ENCODE measurements at places on chromosomes 6 and 20. TPM values are rescaled to one million over a fixed set of nuclear protein-coding genes. Genes with fewer than 3 reads are reported as not detected.

GRCh38 chr20:1034415-1034789, 32.3 kb upstream of the RSPO4 start:
- DNase-seq: no peak

The HLA-DRB5 gene
- 9.3 TPM for total RNA-seq

DNA sequence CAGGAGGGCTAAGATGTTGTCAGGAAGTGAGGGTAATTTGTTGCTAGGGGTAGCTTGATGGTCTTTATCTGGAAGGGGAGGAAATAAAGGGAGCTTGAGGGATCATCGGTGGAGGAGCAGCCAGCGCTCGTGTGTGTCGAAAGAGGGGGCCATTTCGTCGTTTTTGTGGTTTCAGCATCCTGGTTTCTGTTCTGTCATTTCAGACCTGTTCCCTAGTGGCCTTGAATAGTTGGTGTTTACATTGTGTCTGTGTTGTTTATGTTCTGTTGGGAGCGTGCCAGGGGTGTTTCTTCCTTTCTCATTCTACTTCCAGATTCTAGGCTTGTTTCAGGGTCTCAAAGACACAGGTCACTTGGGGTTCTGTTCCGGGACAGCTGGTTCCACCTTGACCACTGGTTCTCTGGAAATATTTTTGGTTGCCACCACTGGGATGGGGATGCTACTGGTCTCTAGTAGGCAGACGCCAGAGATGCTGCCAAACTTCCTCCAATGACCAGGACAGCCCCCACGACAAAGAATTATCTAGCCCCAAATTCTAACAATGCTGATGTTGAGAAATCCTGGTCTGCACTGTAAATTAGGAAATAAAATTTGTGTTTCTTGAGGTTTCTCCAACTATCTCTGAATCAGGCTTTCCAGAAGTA, 113.9 kb upstream of the NAA20 start:
- no peak for DNase-seq

The NR2E1 gene
- total RNA-seq: not detected

DNA sequence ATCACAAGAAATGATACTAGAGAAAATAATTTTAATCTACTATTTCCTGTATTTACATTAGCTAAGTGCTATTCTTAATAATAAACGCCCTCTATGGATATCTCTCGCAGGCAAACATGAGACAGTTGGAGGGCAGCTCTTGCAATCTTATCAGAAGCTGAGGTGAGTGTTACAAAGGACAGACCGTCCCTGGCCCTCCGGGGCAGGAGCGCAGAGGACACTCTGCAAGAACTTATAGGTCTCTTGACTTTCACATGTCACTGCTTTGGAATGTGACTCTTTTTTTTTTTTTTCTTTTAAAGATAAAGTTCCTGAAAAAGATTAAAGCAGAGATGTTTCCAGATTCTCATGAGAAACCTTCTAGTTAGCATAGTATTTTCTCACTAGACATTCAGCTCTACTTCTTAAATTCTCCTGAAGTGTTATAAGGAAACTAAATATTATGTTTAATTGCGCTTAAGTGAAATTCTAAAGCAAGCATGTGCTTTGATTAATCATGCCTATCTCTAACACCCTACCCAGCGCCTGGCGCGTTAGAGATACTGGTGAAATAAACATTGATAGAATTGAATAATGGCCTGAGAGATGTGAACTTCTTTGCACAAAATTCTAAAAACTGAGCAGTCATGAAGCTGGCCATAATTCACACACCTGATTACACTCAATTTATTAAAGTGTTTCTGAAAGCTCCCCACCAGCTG, 57.4 kb downstream of the SYTL3 start:
- no peak for DNase-seq

DNA sequence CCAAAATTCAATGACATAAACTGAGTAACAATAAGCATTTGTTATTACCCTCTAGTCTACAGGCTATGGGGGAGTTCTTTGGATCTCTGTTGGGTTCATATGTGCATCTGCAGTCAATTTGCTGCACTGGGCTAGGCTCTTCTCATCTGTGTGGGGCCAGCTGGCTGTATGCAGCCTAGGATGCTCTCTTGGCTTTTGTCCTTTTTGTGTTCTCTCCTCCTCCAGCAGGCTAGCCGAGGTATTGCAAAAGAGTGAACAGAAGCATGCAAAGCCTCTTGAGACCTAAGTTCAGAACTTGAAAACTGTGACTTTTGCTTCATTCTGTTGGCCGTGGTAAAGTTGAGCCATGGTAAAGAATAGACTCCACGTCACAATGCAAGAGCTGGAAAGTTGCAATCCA, 62.8 kb upstream of the FOXO3 start:
- no peak for DNase-seq

GRCh38 chr6:3336066-3336786, 77.5 kb downstream of the PSMG4 start:
- no peak for DNase-seq

DNA sequence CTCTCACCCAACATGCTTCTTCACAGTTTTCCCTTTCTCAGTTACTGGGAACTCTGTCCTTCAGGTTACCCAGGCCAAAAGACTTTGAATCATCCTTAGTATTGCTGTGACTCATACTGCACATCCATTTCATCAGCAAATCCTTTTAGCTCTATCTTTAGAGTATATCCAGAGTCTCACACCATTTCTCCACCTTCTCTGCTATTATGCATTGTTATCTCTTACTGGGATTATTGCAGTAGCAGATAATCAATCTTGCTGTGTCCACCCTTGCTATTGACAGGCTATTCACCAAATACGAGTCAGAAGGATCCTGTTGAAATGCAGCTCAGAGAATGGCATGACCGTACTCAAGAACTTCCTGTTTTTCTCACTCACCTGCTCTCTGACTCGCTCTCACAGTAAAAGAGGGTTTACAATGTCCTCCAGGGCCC, 57.3 kb downstream of the BCKDHB start:
- DNase-seq: no peak

- no peak for DNase-seq
Observed at GRCh38 chr20:7989379-7989778, 30.2 kb downstream of the TMX4 start.

DNA sequence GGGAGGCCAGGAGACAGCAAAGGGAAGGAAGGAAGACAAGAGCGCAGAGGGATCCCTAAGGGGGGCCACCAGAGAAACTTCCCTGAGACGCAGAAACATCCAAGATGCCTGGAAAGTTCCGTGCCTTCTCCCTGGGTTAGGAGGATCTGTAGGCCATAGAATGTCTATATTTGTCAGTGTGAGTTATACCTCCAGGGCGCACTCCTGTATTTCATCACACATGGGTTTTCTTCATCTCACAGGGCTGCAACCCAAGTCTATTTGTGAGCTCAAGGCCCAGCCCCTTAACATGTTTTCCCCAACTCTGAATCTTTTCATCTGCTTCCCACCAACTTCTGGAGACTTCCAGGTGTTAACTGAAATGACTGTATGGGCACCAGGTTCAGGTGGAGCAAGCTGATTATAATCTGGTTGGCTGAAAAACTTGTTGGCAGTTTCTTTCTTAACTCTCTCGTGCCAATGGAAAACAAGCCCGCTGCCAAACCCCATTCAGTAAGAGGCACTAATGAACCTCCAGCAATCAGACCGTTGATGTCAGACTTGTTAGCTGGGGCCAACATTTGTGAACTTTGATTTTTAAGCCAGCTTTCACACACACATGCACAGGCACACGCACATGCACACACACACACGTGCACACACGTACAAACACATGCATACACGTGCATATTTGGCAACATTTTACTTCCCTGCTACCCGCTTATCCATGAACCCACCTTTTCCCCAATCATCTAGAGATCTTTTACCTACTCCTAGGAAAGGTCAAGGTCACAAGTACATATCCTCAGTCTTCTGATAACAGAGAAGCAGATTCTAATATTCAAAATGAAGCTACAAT, 247.5 kb upstream of the GMDS start:
- no peak for DNase-seq

GRCh38 chr6:152026291-152026690, 218.8 kb downstream of the ESR1 start:
- DNase-seq: no peak

DNA sequence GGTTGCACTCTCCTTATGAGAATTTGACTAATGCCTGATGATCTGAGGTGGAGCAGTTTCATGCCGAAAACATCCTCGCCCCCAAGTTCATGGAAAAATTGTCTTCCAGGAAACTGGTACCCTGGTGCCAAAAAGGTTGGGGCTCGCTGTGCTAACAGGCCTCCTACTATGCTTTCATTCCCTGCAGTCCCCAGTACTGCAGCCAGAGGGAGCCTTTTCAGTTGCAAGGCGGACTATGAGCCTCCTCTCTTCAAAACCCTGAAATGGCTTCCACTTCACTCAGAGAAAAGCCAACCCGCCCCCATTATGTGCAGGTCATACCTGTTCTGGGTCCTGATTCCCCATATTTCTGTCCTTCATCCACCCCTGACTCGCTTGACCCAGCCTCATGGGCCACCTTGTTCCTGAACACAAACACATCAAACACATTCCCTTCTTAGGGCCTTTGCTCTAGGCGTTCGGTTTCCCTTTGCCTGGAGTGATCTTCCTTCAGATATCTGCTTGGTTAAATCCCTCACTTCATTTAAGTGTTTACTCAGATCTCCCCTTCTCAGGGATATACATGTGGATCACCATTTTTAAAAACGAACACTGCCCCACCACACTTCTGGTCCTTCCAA, 173.7 kb downstream of the PHACTR1 start:
- DNase-seq: no peak

DNA sequence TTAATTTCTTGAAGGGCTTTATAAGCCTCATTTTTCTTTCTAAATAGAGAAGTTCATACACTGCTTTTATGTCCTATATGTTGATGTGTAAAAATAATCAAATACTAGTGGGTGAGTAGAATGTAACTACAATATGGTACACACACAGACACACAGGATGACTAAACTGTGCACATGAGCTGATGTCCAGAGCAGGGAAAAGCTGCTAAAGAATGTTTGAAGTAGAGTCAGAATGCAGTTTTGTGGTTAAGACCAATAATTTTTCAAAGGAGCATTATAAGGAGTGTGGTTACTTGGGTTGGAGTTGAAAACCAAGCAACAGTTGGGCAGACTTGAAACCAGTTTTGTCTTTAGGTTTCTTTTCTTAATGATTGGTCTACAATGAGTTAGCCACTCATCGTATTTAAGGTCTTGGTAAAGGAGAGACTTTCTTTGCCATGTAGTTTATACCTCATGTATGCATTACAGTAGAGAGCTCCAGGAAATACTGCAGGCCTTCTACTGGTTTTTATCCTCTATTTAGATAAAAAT, 196.6 kb downstream of the ESR1 start:
- no peak for DNase-seq

The PLCG1 gene
- 335 TPM for total RNA-seq

The RBBP8NL gene
- not detected for total RNA-seq

DNA sequence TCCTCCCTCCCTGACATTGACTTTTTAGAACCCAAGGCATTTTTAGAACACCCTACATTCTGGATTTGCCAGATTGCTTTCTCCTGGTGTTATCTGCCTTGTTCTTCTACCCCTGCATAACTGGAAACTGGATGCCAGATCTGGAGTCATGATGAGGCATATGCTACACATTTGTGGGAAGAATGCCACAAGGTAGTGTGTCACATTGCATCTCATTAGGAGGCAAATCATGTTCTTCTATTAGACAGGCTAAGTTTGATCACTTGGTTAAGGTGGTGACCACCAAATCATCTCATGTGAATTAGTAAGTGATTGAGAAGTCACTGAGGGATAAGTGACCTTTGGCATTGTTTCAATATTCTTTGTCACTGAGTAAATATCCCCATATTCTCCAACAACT, 12.9 kb upstream of the NKX2-2 start:
- DNase-seq: no peak

DNA sequence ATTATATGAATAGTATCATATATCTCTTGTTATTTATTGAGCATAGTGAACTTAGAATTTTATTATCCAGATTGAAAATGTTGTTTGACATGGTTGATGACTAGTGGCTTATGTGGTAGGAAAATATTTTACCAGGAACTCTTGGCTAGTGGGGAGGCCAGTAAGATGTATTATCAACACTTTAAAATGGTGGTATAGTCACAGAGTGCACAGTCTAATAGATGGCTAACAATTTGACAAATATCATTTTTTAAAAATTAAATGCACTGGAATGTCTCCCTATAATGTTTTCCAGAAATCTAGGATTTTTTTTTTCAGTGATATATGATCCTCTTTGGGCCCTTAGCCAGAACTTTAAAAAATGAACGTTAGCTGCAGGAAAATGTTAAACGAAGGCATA, 26.9 kb upstream of the EYA4 start:
- no peak for DNase-seq

The AVP gene
- 0.73 TPM for total RNA-seq

- no peak for DNase-seq
Observed at GRCh38 chr20:63126876-63127699, 88.8 kb downstream of the YTHDF1 start.

DNA sequence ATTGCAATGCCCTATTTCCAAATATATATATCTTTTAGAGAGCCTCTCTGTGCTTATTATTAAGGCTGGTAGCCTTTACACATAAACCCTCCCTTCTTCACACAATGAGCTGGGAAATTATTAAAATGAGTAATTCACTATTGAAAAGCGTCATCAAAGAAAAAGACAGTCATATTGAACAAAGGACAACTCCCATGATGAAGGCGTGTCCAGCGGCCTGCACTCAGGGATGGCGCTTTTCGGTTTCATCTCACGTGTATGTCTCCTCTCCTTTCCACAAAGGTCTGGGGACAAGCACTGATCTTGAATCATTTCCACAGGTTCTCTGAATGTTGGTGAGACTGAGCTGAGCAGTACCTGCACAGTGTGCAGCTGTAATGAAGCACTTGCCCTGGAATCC, 3.5 kb downstream of the SERPINB9 start:
- DNase-seq: no peak

The HLA-DPA1 gene
- 45.7 TPM for total RNA-seq

DNA sequence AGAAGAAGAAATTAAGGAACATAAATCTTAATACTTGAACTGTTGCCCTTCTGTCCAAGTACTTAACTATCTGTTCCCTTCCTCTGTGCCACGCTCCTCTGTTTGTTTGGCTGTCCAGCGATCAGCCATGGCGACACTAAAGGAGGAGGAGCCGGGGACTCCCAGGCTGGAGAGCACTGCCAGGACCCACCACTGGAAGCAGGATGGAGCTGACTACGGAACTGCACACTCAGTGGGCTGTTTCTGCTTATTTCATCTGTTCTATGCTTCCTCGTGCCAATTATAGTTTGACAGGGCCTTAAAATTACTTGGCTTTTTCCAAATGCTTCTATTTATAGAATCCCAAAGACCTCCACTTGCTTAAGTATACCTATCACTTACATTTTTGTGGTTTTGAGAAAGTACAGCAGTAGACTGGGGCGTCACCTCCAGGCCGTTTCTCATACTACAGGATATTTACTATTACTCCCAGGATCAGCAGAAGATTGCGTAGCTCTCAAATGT, 17.1 kb downstream of the IRF4 start:
- DNase-seq: no peak

The CPNE5 gene
- 0.49 TPM for total RNA-seq

DNA sequence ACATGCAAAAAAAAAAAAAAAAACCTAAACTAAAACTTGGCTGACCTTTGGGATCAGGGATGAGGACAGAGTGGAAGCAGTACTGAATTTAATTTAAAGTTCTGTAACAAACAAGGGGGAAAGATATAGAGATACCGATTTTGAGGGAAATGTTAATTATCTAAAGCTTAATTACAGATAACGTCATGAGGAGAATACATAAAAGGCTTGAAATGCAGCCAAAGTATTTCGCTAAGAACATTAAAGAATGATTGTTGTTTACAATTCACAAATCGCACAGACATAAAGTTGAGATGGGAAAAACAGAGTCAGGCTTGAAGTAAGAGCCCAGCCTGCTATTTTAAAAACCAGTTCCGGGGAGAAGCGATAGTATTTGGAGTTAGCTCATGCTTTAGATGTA, 208.0 kb upstream of the SASH1 start:
- DNase-seq: no peak

The SRSF6 gene
- 361 TPM for total RNA-seq

GRCh38 chr20:48728042-48728825, 99.6 kb downstream of the PREX1 start:
- DNase-seq: no peak

The ZKSCAN4 gene
- total RNA-seq: 1.4 TPM

All from CD8-positive, alpha-beta T cell (primary cell).